Chondrocyte (in vitro differentiated cells): ENCODE measurements at places on chromosomes 3 and 15. TPM values are rescaled to one million over a fixed set of nuclear protein-coding genes. Genes with fewer than 3 reads are reported as not detected.

AQP9 gene
- total RNA-seq = not detected in 3 replicates

PLXND1 gene
- total RNA-seq = 267 to 284 TPM (median 270 TPM) in 3 replicates

C3orf62 gene
- total RNA-seq = 4.6 to 7.3 TPM (median 6.9 TPM) in 3 replicates

IL17RD gene
- 5.1 to 6.3 TPM (median 6.1 TPM) in 3 replicates for total RNA-seq

ZBTB47 gene
- 38.8 to 44.4 TPM (median 40.0 TPM) in 3 replicates for total RNA-seq

IGSF11 gene
- not detected in 3 replicates for total RNA-seq

SLC49A4 gene
- 14.3 to 15.1 TPM (median 14.3 TPM) in 3 replicates for total RNA-seq

CNTN6 gene
- 2.1 to 8.3 TPM (median 2.2 TPM) in 3 replicates for total RNA-seq

RPL39L gene
- total RNA-seq = 15.8 to 18.9 TPM (median 17.4 TPM) in 3 replicates

TIMP4 gene
- total RNA-seq = 31.3 to 41.6 TPM (median 31.9 TPM) in 3 replicates

AMIGO3 gene
- 0.27 to 0.35 TPM in 2 of 3 replicates, not detected in the other for total RNA-seq

TMEM207 gene
- total RNA-seq = not detected in 3 replicates

CNTN3 gene
- total RNA-seq = 0.60 to 2.1 TPM (median 1.5 TPM) in 3 replicates

MOBP gene
- total RNA-seq = not detected in 3 replicates

FAM81A gene
- total RNA-seq = 0.15 to 0.54 TPM in 2 of 3 replicates, not detected in the other

BNC1 gene
- 1.7 to 2.8 TPM (median 2.3 TPM) in 3 replicates for total RNA-seq

HHLA2 gene
- total RNA-seq = not detected in 3 replicates

CELF6 gene
- 0.42 to 1.3 TPM in 2 of 3 replicates, not detected in the other for total RNA-seq

DNA sequence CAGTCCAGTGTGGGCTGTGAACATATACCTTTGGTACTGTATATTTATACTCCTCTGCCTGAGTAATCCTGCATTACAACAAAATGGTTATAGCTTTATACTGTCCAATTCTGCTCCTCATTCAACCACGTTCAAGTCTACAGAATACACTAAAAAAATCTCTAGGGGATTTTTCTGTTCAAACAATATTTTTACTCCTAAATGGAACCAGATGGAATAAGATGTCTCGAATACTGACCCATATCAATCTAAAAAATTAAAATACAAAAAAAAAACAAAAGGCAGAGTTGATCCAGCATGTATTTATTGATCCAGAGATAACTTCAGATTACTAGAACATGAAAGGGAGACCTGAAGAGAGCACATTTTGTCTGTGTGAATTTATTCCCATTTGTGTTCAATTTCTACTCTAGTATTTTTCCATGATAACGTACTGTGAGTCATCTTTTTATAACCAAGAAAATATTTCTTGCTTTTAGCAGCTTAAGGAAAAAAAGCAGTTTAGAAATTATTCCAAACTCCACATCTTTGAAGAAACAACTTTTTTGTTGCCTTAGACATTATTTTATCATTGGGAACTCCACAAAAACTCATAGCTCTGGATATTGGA, 910.7 kb downstream of the TBL1XR1 start:
- no peak for DNase-seq

DNA sequence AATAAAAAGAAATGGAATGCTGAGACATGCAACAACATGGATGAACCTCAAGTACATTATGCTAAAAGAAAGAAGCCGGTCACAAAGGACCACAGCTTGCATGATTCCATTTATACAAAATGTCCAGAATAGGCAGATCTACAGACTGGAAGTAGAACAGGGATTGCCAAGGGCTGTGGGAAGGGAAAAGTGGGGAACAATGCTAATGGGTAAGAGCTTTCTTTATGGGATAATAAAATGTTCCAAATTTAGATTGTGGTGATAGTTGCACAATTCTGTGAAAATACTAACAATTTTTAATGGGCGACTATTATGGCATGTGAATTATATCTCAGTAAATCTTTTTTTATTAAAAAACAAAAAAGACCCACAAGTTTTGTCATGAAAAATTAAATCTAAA, 106.2 kb downstream of the TMCO5A start:
- DNase-seq = no peak

DNA sequence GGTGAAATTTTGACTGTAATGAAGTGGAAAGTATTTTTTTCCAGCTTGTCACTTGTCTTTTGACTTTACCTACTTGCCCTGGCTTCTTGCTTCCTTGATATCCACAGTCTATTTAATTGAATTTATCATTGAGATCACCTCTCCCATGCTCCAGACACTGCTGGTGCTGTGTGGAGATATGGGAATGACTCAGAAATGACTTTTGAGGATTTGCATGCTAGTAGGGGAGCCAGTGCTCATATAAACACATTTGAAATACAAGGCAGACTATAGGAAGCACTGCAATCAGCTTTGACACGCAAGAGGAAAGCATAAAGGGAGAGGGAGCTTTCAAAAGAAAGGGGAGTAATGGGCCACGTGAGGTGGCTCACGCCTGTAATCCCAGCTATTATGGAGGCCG, 7.3 kb upstream of the TRPM1 start:
- DNase-seq = no peak

DNA sequence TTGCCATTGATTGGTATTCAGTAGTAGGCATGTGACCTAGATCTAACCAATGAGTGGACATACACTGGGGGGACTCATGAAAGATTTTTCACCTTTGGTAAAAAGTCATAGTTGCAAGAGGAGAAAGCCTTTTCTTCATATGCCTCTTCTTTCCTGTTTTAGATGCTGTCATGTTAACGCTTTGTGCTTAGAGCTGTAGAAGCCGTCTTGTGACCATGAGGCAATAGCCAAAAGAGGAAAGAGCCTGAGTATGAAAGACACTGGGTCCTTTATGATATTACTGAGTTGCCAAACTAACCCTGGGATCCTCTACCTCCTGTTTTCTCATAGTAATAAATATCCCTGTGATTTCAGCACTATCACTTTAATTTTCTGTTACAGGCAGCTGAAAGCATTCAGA, 396.0 kb downstream of the FHIT start:
- no peak for DNase-seq

DNA sequence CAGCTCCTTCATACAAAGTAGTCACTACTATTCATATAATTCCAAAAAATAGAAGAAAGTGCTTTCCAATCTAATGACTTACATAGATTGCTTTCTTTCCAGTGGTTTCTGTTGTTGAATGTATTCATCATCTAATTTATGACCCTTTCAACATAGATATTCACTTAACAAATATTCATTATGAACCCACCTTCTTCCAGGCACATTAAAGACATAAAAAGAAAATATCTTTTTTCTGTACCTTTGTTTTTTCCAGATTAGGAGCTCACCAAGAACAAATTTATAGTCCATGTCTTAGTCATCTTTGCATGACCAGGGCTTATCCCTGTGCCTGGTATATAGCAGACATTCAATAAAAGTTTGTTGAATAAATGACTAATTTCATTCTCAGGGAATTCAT, 32.4 kb upstream of the PDZRN3 start:
- DNase-seq = no peak

DNA sequence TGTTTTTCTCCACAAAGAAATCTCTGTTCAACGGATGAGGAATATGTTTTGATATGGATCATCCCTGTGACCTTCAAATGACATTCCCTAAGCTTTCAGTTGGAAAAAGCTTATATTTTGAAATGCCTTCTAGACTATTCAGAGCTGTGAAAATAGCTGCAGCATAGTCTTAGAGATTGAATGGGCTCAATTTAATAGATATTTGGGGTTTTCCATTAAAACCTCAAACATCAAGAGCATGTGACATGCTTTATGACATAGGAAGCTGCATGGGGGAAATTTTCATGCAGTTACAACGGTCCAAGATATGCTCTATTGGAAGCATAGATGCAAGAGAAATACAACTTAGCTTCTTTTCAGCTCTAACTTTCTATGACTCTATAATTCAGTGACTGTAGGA, 102.8 kb downstream of the LSAMP start:
- DNase-seq = no peak

GRCh38 chr3:31379598-31379997, 153.1 kb upstream of the STT3B start:
- no peak for DNase-seq

GRCh38 chr3:65659396-65659795, 379.3 kb downstream of the MAGI1 start:
- DNase-seq = no peak

DNA sequence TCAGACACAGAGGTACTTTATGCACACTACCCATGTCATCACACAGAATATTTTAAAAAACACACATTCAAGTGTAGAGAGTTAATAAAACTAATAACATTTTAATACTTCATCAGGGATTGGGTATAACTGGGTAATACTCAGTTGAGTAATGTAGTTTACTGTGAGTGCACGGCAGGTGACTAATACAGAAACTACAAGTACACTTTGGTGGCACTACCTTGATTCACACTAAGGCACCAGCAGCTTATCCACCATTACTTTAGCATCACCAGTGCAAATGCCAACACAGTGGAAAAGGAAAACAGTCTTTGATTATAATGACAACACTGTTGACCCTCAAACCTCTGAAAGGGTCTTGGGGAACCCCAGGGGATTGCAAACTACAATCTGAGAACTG, 33.6 kb downstream of the ZNF280D start:
- no peak for DNase-seq

DNA sequence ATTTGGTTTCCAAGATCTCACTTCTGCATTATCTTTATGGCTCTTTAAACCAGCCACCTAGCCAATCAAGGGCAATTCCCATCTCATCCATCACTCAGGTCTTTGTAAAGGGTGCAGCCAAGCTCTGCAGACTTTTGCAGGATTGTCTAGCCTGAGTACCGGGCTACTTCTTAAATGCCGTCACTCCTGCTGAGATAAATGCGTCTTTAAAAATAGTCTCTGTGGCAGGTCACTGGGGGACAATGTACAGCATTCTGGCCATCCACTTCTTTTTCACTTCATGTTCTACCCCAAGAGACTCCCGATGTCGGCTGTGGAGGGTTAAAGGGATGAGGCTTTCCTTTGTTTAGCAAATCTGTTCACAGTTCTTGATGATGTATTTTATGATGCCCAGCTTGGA, 194.7 kb downstream of the SV2B start:
- no peak for DNase-seq

- DNase-seq = no peak
Measured at GRCh38 chr3:86930831-86931230, 60.1 kb downstream of the VGLL3 start.

- DNase-seq = no peak
Measured at GRCh38 chr3:14663396-14664135, 11.4 kb upstream of the C3orf20 start.

GRCh38 chr15:51776952-51777569, 25.7 kb downstream of the TMOD2 start:
- DNase-seq = no peak

GRCh38 chr3:194984622-194985021, 286.3 kb downstream of the XXYLT1 start:
- no peak for DNase-seq

GRCh38 chr3:39146611-39147591, 6.5 kb downstream of the CSRNP1 start:
- no peak for DNase-seq

GRCh38 chr3:174089592-174089991, 692.0 kb downstream of the NLGN1 start:
- DNase-seq = no peak

GRCh38 chr15:85865070-85865684, 70.5 kb upstream of the KLHL25 start:
- DNase-seq = no peak

- DNase-seq = no peak
Measured at GRCh38 chr3:38488949-38489348, 7.2 kb upstream of the EXOG start.

DNA sequence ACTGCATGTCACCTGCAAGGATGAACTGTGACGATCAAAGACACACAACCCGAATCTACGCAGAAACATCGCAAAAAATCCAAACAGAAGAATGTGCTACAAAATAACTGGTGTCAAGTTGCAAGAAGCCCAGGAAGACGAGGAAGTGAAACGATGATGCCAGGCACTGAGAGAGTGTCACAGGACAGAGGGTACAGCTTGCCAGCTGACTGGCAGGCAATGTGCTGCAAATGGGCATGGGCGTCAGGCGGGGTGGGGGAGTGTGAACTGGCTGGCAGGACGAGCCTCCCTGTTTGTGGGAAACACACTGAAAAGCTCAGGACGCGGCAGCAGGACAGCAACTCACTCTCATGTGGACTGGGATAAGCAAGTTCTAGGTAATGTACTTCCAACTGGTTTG, 28.9 kb upstream of the OCA2 start:
- DNase-seq = no peak

GRCh38 chr3:13607821-13608597, 59.1 kb downstream of the FBLN2 start:
- no peak for DNase-seq

DNA sequence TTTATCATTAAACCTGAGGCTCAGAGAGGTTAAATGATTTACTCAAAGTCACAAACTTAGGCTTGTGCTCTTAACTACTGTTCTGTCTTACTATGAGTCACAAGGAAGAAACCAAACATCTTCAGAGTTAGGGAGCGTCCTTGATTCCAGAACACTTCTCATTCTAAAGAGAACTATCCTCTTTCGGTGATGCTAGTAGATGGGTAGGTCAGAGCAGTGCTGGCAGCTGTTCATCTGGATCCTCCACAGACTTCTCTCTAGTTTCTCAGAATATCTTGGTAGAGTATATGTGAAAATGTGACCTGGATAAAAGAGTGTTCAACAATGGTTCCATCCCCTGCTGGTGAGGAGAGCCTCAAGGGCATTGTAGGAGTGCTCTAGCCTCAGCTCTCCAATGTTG, 3.3 kb downstream of the ARL6IP5 start:
- no peak for DNase-seq

DNA sequence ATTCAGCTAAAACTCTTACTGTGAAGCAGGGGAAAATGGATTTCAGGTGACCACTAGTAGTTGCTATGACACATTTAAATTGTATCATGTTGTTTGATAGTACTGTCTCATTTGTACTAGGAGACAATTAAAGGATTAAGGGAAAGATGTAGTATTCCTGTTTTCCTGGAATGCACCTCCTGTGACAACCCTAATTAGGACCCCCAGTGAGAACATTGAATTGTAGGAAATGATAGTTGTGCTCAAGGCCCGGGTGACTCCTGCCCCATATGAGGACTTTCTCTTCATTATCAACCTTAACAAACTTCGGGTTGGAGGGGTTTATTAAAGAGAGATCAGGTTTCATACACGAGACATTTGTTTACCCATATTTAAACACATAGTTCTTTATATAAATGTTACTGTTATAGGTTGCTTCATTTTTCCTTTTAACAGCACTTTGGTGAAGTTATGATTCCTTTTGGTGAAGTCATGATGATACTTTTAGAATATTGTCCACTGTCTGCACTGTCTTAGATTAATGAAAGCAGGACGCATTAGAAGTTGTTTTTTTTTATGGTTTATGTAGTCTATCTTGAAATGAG, 392.6 kb upstream of the NAALADL2 start:
- no peak for DNase-seq

DNA sequence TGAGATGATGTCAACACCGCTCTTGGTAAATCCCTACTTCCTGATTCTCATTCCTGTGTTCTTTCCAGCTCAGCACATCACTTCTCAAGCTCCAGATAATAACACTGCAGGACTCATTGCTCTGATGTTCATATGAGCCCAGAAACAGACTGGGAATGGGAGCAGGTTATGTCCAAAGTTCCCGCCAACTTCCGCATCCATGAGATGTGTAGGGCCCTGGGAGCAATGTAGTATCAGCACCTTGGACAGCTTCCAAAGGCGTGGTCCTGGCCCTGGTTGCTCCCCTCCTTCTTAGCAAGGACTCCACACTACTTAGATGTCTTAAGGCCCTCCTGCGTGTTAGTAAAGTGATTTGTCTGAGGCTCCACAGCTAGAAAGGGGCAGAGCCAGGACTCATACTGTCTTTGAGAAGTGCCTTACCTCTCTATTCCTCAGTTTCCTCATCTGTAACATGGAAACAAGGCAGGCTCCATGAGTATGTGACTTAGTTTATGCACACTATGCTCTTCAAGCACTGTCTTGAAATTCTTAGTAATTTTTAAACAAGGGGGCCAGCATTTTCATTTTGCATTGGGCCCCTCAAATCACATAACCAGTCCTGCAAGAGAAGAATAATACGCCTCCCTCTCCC, 27.9 kb upstream of the SLC6A1 start:
- no peak for DNase-seq

- DNase-seq = no peak
Measured at GRCh38 chr3:100228247-100228646, 32.5 kb upstream of the TBC1D23 start.
